ENCODE measurements at places on chromosomes 12 and 14.

- peak; percentile 80 for DNase-seq
These were observed 411.9 kb downstream of the FUT8 start for GRCh38 chr14:65824285-65824977.

GRCh38 chr12:57898308-57898970 lies 42.9 kb upstream of the ATP23 start:
- DNase-seq = peak; percentile 38

DNA sequence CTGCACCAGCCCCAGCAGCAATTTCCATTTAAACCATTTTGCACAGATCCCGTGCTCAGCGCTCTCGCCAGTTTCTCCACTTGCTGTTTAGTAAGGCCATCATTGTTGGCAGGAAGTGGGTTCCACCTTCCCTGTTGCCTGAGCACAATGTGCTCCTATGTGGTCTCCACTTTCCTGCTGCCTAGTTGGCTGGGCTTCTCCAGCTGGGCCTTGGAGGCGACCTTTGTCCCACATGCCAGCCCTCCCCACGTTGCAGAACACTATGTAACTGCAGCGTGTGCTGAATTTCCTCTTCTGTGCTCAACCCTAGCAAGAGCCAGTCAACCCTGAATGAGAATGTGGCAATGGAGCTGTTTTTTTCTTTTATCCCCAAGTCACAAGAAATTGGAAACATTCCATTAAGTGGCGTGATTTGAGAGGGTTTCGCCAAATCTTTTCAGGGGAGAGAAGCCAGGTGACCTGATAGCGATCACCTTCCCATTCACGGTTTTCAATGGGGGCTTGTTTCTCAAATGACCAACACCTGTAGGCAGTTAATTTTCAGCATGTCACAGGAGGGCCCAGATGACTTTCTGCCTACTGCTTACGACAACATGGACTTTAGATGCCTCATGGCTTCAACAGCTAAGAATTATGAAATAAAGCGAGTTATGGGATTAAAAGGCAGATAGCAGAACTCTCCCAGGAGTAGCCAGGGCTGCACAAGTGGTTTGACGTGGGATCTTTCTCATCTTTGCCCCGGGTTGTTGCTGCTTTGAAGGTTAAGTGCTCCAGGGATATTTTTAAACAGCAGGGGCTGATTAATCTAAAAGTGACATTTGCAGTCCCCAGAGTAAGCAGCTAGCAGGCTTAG lies at the start of gene ACACB:
Gene ACACB (plus strand): TSS at position 830 of the 853 bp plus-strand sequence. CDS start 22,819 bp downstream, outside the sequence.
- no peak for DNase-seq

GRCh38 chr12:12338527-12339168 lies 11.4 kb downstream of the MANSC1 start:
- no peak for DNase-seq

DNA sequence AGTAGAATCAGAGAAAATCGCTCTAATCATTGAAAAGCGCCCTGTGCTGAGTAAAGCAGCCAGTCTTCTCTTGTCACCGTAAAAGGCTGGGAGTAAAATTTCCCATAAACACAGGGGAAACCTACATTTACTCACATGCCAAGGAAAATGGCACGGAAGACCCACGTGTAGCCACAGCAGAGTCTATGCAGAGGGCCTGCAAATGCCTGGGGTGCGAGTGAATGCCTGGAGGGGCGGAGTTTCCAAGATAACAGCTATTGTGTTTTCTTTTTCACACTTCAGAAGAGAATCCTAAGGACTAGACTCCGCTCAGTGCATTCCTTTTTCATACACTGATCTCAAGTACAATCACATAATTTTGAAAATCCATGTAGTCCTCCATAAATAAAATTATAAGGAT lies 159.9 kb upstream of the FOXN3 start:
- DNase-seq = no peak

DNA sequence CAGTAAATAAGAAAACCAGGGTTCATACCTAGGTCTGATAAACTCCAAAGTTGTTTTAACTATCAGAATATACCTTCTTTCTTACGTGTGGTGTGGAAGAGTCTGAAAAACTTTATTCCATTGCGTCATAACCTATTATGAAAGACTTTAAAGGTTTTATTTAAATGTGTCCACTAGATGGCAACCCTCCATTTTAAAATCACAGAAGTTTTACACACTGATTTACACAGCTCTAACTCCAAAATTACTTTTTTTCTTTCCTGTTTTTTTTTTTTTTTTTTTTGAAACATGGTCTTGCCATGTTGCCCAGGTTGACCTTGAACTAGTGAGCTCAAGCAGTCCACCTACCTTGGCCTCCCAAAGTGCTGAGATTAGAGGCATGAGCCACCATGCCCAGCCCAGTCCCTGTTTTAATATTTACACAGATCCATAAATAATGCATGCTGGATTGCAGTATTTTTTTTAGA lies 17.3 kb upstream of the TMPRSS12 start:
- DNase-seq = peak; percentile 47

DNA sequence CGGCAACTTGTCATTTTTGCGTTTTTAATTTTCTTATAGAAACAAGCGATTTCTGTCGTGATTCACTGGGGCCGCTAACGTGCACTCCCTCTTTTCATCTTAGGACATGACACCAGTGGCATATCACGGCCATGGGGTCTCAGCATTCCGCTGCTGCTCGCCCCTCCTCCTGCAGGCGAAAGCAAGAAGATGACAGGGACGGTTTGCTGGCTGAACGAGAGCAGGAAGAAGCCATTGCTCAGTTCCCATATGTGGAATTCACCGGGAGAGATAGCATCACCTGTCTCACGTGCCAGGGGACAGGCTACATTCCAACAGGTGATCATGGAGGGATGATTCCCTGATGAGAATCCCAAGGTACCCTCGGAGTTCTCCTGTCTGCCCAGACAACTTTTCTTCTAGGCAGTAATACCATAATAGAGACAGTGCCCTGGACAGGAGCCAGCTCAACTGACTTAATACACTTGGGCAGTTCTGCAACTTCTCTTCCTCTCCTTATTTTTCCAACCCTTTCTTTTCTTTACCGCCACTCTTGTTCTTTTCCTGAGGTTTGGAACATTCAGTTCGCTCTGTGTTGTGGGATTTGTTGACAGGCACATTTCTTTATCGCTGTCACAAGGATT lies 821 bp downstream of the TMEM106C start:
- peak; percentile 20 for DNase-seq

DNA sequence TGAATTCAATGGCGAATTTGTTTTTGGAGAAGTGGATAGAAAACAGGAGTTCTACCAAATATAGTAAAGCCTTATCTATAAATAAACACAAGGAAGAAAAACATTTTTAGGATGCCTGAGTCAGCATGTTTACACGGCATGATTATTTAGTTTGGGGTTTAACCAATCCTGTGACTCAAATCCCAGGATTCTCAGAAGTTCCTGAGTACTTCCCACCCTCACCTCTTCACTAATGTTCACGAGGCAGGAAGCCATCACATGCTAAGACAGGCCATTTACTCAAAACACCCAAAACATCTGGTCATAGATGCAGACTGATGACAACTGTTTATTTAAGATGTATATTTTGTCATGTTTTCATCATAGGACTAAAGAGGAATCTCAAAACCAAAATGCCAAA lies 3.4 kb upstream of the GLRX5 start:
- DNase-seq = no peak

DNA sequence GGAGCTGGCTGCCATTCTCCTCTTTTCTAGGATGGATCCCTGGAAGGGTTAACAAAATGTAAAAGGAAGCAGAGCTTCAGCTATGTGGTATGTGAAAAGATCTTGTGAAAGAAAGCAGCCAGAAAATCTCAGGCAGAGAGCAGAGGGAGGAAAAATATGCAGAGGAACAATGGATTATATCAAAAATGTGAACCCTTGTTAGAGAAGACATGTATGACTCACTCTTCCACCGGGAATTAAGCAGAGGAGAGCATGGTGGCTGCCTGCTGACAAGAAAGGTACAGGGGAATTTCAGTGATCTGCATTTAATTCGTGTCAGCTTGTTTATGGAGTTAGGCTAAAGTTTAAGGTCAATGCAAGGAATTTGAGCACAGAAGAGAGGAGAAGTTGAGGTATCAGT lies 46.3 kb downstream of the KCNA1 start:
- no peak for DNase-seq

DNA sequence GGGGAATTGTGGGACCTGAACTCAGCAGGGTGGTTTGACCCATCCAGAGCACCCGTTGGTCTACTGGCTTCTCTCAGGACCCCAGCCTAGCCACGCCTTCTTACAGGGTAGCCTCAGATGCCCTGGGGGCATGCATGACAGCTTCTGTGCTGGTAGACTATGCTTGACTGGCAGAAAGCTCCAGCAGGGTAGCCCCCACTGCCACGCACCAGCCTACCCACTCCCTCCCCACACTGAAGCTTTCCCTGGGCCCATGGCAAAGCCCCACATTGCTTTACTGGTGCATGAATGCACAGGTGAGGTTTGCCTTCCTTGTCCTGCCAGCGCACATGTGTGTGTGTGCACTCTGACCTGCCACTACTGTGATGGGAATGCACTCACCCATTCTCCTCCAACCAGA lies 772.2 kb downstream of the LRFN5 start:
- no peak for DNase-seq

DNA sequence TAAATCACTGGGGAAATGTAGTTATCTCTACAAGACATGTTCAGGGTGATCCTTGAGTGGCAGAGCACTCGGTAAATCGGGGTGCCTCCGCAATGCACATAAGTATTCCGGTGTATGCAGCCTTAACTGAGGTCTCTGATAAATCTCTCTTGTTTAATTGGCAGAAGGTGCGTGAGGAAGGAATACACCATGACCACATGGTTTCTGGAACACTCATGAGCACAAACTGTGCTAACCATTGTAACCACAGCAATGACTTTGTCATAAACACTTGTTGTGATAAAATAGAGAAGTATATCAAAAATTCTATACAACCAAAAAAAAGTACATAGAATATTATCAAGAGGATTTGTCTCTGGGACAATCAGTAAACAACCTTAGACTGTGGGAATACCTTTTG lies 146.8 kb upstream of the DIO2 start:
- DNase-seq = no peak

DNA sequence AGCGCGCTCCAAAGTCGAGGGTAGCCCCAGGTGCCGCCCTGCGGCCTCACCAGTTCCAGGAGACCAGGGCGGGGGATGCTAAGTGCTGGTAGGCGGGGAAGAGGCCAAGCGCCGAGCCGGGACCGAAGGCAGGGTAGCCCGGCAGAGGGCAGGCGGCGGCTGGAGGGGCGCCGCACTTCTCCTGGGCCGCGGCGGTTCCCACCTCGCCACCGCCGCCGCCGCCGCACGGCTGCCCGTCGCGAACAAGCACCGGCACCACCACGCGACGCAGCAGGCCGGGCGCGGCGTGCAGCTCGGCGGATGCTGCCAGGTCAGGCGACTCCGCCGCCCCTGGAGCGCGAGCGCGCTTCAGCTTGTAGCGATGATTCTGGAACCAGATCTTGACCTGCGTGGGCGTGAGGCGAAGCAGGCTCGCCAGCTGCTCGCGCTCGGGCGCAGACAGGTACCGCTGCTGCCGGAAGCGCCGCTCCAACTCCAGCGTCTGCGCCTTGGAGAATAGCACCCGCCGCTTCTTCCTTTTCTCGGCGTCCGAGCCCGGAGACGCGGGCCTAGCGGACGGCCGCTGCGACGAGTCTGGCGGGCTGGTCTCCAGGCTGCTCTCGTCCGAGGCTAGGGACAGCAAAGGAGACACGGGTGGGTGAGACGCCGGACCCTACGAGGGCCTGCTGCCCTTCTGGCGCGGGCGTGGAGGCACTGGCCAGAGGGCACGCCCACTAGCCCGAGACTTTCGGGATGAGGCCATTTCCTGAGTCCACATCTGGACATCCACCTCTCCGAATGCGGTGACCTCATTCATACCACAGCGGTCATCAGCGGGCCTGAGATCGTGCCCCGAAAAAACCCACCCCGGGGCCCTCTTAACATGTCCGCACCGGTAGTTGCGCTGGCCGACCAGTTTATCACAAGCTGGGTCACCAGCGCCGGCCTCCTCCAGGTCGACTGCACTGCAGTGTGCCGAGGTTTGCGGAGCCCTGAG lies 1.3 kb downstream of the NKX2-8 start:
- DNase-seq = peak; percentile 27

DNA sequence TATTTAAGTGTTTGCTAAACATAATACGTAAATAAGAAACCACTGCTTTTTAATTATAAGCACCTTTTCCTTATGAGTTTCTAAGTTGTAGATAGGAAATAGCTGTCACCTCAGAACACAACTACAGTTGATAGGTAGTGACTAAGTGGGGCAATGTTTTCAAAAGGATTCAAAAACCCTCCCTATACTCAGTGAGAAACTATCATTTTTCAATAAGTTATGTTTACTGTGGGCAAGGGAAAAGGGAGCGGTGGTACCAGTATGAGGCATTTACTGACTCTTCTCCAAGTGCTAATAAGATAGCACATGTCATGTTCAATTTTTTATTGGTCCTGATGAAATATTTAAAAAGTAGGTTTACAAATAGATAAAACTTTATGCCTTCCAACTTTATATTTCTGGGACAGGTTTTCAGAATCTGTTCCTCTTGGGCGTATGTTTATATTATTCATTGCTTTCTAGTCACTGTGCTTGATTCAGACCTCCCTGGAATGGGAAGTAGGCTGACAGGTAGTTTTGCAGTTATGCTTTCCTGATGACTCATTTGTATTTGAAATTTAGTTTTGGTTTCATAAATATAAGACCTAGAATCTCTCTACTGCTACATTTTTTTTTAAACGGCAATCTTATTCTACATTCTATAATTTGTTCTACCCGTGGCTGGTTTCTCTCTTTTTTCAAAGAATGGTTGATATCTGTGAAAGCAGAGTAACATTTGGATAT lies 153.1 kb downstream of the TMEM117 start:
- DNase-seq = peak; percentile 9

DNA sequence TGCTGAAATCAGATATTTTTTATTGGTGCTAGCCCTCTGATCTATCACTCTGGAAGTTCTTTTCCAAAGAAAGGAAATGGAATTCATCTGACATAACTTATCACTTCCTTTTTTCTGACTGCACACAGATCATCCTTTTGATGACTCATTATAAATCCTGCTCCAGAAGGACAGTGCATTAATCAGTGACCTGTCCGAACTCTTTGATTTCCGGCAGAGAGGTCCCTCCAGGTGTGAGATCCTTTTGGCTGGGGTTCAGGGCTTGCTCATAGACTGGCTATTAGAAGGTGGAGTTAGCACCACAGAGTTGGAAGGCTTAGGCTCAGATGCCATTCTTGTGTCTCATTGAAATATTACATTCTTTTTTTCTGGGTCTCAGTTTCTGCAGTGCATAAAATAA lies 328.2 kb downstream of the ZFP36L1 start:
- no peak for DNase-seq

DNA sequence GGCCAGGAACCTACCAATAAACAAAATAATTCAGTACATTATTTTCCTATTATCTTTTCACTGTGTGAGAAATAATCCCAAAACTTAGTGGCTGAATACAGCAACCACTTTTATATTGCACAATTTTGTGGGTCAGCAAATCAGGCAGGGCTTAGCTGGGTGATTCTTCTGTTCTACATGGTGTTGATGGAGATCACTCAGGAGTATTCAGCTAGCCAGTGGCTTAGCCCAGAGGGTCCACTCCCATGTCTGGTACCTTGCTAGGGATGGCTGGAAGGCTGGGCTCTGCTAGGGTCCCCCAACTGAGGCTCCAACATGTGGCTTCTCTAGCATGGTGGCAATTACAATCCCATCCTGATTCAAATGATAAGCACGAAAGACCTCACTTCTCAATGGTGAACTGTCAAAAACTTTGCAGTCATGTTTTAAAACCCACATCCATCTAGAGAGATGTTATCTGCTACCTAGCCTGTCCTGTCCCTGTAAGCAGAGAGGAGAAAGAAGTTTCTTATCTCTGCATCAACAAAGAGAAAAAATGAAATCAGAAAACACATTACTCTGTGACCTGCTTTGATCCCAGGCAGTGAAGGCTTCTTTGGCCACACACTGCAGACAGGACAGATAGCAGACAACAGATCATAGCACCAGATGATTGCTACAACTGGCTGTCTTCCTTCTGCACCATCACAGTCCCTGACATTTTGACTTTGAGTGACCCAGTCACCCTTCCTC lies 51.0 kb upstream of the MYL2 start:
- no peak for DNase-seq

Data from activated CD4-positive, alpha-beta T cell treated with anti-CD3 and anti-CD28 coated beads, Interleukin-2, Interleukin-6, amounts not matched to agents 100 ng/mL and 50 ng/mL, durations not matched to agents 16 hours and 8 hours (primary cell).